ENCODE measurements at places on chromosomes 1 and 21. TPM values are rescaled to one million over a fixed set of nuclear protein-coding genes. Genes with fewer than 3 reads are reported as not detected.

DNA sequence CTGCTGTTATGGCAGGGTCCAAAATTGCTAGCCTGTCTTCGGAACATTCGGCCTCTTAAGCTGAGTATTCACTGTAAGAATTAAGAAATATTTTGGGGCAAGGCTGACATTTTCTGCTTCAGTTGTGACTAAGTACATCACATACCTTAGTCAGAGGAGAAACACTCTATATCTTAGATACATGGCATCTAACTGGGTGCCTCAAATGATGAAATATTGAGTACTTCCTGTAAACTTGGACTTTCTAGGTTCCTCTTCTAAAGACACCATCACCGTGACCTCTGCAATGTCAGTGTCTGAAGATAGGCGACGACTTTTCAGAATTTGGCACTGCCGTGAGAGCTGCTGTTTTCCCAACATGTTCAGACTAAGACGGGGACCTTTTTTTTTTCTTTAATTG lies 65.6 kb downstream of the PCBP3 start:
- no peak for DNase-seq

DNA sequence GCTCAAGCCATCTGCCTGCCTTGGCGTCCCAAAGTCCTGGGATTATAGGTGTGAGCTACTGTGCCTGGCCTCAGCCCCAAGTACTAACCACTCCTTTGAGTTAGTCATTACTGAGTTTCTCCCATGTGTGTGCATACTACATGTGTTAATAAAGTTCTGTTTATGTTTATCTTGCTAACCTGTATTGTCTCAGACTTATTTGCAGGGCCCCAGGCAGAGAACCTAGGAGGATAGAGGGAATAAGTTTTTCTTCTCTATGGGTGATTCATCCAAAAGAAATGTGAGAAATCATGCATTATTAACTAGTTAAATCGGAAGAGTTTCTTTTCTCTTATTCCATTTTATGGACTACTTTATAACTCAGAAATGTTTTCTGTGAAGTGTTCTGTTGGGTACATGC lies 203.9 kb upstream of the CACYBP start:
- DNase-seq = no peak

DNA sequence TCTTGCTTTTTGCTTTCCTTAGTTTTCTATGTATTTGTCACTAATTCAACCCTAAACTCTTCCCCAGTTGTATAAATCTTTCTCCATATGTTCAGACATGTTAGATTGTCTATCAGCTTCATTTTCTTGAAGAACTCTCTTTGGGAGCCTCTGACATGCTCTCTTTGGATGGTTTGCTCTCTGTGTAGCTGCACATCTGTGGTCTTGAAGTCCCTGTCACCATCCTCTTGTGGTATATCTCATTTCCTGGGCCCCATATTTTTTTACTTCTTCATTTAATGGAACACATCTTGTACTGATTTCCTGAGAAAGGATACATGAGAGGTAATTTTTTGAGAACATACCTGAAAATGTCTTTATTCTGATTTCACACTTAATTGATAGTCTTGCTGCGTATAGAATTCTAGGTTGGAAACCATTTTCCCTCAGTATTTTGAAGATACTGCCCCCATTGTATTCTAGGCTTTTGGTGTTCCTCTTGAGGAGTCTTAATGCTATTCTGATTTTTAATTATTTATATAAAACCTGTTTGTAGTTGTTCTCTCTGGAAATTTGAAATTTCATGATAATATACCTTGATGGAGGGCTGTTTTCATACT lies 72.6 kb downstream of the ST3GAL3 start:
- no peak for DNase-seq

DNA sequence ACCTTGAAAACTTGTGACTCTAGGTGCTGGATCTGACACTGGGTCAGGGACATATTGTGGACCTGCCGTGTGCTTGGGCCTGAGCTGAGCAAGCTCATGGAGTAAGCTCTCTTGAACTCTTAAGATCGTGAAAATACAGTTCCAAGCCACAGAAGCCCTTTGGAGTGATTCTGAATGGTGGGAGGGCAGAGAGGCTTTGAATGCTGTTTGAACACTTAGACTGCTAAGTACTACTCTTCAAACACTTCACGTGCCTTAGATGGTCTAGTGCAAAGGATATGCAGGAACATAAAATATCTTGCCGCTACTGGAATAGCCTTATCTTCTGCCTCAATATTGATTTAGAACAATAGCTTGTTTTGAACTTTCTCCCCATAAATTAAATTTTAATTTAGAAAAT lies 21.6 kb downstream of the ROR1 start:
- DNase-seq = no peak

- no peak for DNase-seq
Measured at GRCh38 chr1:55049914-55050278, 10.5 kb downstream of the PCSK9 start.

Gene ARHGEF19
- total RNA-seq = 4.6 TPM

- DNase-seq = no peak
Measured at GRCh38 chr1:186923486-186923885, 94.7 kb downstream of the PLA2G4A start.

DNA sequence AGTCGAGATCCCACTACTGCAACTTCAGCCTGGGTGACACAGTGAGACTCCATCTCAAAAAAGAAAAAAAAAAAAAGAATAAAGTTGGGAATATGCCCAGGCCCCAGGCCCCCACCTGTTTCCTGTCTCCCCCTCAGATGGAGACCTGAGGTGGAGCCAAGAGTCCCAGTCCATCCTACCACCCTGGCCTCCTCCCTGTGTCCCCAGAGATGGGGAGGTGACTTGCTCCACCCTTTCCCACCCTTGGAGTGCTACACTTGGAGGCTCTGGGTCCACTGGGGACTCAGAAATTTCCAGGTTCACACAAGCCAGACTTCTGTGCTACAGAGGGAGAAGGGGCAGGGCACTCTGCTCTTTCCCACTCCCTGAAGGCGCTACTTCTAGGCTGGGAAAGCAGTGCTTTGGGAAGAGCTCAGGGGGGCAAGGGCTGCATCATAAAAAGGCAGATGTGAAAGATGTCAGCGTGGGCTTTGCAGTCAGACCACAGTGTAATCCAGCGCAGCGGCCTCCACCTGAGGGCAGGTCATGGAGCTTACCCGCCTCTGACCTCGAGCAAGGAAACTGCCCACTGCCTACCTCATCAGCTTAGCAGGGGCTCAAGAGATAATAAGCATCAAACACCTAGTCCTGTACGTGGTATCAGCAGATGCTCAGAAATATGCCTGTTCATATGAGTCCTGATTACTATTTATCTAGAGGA lies 13.4 kb downstream of the TMEM63A start:
- DNase-seq = no peak

Gene GSTM5
- total RNA-seq = 25.1 TPM

Gene RIPPLY3
- not detected for total RNA-seq

GRCh38 chr1:225434046-225434445 lies 6.2 kb upstream of the LBR start:
- DNase-seq = no peak

DNA sequence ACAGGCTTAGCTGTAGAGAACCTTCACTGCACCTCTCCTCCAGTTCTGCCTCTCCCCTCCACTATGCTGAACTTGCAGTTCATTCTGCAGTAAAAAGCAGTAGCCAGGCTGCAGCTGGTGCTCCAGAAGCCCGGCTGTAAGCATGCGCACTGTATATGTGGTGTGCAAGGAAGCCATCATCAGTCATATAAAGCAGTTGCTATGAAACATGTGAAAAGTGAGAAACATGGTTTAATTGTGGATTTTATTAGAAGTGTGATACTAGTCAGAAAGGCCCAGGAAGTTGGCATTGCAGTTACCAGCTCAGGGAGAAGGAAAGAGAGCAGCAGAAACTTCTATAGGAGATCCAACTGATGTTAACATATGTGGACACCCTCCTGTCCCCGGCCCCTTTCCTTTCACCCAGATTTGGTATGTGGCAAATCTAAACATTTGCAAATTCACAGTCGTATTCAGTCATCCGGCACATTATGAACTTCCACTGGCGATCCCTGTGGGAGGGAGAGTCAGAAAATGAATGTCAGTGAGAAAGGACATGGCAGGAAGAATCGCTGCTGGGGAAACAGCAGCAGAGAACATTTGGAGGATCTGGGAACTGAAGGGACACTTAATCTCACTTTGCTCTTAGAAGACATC lies 32.8 kb downstream of the DPT start:
- DNase-seq = no peak

GRCh38 chr1:61131716-61132115 lies 49.4 kb downstream of the NFIA start:
- no peak for DNase-seq

- no peak for DNase-seq
Measured at GRCh38 chr1:94339206-94339927, 78.8 kb upstream of the ABCD3 start.

- DNase-seq = no peak
Measured at GRCh38 chr1:240776237-240776636, 164.3 kb upstream of the GREM2 start.

GRCh38 chr1:29258976-29259801 lies 22.9 kb downstream of the PTPRU start:
- peak; percentile 38 for DNase-seq

Gene BCL2L15
- total RNA-seq = 2.6 TPM

GRCh38 chr1:209651138-209651587 lies 1.1 kb downstream of the LAMB3 start:
- DNase-seq = no peak
